ENCODE measurements at places on chromosomes 1 and 21.

DNA sequence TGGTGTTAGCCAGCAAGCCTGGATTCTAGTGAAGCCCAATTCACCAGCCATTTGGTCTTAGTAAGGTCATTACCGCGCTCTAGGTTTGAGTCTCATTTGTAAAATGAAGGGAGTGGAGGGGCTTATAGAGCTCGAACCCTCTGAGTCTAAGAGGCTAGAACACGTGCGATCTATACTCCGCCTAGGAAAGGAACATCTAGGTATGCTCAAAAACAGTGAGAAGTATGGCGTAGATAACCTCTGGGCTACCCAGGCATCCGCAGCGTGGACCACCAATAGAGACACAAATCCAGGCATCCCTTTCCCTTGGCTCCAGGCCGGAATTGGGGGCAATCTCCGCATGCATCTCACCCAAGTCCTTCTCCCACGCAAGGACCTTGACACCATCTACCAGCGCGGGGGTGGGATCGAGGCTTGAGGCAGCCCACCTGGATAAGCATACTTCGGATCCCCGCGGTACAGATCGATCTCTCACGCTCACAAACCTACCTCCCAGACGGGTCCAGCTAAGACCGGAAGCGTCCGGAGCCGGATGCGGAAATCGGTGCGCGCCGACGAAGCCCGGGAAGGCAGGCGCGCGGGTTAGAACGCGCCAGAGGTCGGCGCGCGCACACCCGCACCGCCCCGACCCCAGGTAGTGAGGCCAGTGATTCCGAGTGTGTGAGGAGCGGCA lies at the start of gene METTL25B:
Gene METTL25B (plus strand): TSS at position 544 of the 673 bp plus-strand sequence. CDS start 636 bp downstream, outside the sequence.
- DNase-seq: peak; percentile 65

DNA sequence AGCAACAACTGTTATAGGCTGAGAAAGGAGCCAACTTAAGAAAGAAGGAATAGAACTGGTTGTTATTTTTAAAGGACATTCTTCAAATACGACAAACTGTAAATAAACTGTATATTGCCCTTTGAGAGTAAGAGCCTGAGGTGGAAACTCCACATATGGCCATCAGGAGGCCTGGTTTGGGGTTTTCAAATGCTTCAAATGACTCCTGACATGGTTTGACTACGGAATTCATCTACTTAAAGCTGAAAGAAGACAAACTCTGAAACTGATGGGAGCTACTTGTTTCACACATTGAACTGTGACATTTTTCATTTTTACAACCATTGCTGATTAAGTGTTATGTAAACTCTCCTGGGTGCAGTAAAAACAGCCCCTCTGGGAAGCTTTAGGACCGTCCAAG lies 59.8 kb downstream of the NGF start:
- no peak for DNase-seq

DNA sequence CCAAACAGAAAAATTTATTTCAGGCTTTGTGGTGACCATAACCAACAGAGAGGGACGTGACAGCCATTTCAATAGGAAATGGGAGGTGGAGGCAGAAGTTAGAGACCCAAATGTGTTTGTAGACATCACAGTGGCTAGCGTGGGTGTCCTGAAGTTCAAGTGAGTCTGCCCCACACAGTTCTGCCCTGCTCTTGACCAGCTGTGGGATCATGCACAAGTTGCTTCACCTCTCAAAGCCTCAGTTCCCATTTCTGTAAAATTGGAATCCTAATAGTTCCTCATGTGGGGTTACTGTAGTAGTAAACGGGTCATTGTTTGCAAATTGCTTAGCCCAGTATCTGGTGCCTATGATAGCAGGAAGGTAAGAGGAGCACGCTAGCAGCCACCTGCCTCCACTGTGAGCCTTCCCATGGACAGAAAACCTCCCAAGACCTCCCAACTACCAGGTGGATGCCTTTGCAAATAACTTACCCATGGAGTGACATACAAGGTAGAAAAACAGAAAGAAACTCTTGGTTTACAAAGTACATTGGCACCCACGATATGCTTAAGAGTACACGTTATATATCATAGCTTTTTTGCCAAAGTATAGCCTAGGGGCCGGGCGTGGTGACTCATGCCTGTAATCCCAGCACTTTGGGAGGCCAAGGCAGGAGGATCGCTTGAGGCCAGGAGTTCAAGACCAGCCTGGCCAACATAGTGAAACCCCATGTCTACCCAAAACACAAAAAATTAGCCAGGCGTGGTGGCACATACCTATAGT lies 29.1 kb downstream of the FHAD1 start:
- DNase-seq: no peak

DNA sequence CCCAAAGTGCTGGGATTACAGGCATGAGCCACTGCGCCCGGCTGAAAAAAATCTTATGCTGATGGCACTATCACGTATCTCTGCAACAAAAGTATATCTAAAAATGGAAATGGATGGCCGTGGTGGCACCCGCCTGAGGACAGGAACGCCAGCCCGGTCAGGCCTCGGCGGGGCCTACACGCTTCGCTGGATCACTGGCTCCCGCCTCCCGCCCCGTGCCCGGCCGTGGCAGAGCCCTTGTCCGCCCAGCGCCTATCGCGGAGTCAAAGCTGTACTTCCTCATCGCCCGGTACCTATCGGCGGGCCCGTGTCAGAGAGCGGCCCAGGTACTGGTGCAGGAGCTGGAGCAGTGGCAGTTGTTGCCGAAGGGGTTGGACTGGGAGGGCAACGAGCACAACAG lies 28.8 kb upstream of the PDPN start:
- no peak for DNase-seq

DNA sequence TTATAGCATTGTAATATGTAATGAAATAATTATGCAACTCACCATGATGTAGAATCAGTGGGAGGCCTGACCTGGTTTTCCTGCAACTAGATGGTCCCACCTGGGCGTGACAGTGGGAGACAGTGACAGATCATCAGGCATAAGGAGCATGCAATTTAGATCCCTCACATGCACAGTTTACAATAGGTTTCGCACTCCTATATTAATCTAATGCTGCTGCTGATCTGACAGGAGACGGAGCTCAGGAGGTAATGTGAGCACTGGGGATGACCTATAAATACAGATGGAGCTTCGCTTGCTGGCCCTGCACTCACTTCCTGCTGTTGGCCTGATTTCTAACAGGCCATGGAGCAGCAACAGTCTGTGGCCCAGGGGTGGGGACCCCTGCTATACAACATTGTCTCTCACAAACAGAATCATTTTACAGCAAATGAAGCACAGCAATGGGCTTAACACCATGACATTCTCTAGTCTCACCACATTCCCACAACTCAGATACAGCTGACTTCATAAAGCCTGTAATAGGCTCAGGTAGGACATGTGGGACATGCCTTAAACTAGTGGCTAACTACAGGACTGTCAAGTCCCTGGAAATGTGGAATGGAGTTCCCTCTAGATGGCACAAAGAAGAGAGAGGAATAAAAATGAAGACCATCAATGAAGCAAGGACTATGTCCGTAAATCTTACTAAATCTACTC lies 40.7 kb upstream of the SLC5A9 start:
- DNase-seq: no peak

DNA sequence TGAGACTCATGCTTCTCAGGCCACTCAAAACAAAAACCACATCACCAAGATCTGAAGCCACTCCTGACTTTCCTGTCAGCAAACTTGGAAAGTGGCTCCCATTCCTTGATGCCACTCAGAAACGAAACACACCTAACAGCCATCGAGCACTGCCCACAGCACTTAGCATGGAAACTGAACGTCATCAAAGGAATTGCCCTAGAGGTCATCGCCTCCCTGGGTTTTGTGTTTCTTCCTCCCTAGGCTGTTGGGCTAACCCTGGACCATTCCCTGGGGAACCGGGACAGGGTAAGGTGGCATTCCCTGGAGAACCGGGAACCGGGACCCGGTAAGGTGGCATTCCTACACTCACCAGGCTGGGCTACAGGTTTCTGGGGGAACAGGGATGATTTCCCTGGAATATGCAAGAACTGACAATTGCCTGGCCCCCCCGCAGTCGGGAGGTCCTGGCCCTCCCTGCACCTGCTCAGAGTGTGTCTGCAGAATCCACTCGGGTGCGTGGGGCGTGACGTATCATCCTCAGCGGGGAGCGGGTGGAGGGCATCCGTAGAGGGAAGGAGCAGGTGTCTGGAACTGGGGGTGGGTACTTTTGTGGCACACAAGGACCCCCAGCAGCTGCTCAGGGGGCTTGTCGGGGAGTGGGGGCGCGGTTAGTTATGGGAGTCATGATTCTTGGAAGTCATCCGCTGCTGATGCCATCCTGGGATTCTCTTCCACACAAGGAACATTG lies 30.3 kb downstream of the SLC45A1 start:
- no peak for DNase-seq

- no peak for DNase-seq
Observed at GRCh38 chr1:181669246-181669645, 185.9 kb downstream of the CACNA1E start.

GRCh38 chr1:200265104-200265503 lies 144.7 kb downstream of the ZNF281 start:
- DNase-seq: no peak

DNA sequence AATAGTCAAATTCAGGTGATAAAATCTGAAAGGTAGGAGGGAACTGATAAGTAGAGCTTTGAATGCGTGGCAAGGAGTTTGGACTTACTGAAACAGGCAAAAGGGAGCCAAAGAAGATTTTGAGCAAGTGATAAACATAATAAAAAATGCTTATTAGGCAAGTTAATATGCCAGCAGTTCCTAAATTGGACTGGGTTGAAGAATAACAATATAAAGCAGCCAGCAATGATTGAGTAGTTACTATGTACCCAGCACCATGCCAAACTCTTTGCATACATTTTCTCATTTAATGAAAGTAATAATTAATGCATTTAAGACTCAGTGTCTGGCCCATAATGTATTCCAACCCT lies 23.8 kb upstream of the AHCYL1 start:
- no peak for DNase-seq

GRCh38 chr1:193210996-193211395 lies 24.6 kb upstream of the B3GALT2 start:
- DNase-seq: no peak

GRCh38 chr1:86517336-86517735 lies 29.5 kb upstream of the CLCA4 start:
- DNase-seq: no peak

GRCh38 chr1:36247538-36247937 lies 23.3 kb downstream of the THRAP3 start:
- DNase-seq: no peak

- no peak for DNase-seq
Observed at GRCh38 chr1:55632906-55633305, 417.7 kb upstream of the USP24 start.

DNA sequence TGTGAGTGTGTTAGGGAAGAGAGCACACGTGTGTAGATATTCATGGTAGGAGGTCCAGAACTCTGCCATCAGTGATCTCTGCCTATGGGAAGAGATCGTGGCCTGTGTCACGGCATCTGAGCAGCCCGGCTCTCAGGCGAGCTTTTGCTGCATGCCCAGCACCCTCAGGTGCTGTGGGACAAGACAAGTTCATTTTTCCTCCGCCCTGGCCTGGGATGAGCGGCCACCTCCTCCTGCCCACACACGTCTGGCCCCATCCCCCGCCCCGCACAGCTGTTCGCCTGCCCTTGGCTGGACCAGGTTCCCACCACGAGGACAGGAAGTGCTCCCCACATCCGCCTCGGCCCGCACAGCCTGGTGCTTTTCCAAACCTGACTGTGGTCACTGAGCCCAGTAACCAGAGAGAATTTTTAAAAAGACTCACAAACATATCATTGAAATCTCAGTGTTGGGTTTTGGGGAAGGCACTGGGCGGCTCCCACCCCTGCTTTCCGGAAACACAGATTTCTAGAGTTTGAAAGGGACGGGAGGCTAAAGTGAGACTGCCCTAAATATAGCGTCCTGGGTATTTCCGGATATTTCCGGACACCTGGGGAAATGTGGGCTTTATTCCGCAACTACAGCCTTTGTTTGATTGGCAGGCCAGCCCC lies 18.0 kb downstream of the BMP8A start:
- no peak for DNase-seq

GRCh38 chr1:202561726-202562443 lies 148.4 kb downstream of the SYT2 start:
- DNase-seq: no peak

DNA sequence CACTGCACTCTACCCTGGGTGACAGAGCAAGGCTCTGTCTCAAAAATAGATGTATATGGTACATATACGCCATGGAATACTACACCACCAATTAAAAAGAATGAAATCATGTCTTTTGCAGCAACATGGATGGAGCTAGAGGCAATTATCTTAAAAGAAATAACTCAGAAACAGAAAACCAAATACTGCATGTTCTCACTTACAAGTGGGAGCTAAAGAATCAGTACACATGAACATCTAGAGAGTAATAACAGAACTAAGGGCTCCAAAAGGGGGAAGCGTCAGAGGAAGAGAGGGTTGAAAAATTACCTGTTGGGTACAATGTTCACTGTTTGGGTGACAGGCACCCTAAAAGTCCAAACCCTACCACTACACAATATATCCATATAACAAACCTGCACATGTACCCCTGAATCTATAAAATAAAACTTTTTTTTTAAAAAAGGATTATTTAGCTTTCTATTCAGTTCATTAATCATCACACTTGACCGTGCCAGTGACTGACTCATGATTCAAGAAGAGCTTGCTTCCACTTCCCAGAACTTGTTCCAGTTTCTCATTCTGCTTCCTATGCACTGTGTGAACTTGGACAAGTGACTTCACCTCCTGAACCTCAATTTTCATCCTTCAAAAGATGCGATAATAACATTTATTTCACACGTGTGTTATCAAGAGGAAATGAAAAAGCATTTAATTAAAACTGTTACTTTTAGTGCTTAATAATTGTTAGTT lies 109.6 kb downstream of the PLPP3 start:
- no peak for DNase-seq

- no peak for DNase-seq
Observed at GRCh38 chr1:207883104-207883651, 27.7 kb downstream of the CD34 start.

GRCh38 chr1:12177156-12177998 lies 10.6 kb downstream of the TNFRSF1B start:
- no peak for DNase-seq

- DNase-seq: no peak
Observed at GRCh38 chr1:212286556-212287131, 1.4 kb downstream of the PPP2R5A start.

DNA sequence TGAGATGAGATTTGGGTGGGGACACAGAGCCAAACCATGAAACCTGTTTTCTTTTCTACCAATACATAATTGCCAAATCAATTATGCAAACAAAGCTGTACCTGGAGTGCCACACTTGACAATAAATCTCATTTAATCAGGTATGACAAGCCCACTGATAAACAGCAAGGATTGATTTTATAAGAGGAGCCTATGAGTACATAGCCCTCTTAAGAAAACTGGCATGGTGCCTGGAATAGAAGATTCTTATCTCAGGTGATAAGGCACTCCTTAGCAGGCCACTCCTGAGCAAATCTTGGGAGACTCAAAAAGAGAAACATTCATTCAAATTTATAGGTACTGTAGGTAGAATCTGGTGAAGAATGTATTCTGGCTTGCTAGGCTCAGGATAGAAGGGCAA lies 28.6 kb upstream of the PDE4B start:
- DNase-seq: no peak
